ENCODE measurements at places on chromosomes 7 and 10.

DNA sequence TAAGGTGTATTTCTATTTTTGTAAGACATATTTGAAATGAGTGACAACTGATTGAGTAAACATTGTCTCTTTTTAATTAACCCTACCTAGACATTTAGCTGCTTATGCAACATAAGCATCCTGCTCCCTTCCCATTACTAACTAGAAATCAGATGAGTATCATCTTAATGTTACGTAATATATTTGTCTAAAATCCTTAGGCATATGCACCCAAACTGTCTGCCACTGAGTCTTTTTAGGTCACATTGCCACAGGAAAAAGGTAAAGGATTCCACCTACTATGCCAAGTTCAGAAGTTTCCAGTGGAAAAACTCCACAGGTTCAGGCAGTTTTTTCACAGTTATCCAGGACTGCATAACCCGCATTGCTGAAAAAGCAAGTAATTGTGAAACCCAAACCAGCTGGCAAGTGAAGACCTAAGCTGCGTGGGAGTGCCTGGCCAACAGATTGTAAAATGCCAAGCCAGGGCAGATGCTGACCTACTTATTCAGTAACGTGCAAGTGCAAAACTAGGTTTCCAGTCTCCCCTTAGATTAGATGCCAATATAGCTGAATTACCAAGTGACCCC lies 983.7 kb downstream of the GATA3 start:
- no peak for DNase-seq

DNA sequence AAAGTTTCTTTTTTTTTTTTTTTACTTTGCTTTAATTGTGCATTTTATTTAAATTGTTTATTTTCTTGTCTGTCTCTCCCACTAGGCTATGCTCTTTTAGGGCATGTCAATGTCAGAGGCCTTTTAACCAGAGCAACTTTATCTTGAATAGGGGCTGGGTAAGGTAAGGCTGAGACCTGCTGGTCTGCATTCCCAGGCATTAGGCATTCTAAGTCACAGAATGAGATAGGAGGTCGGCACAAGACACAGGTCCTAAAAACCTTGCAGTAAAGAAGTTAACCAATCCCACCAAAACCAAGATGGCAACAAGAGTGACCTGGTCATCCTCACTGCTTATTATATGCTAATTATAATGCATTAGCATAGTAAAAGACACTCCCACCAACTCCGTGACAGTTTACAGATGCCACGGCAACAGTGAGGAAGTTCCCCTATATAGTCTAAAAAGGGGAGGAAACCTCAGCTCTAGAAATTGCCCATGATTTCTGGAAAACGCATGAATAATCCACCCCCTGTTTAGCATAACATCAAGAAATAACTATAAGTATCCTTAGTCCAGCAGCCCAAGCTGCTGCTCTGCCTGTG lies 47.0 kb upstream of the FRMD4A start:
- DNase-seq, result no peak

- no peak for DNase-seq
Measured at GRCh38 chr7:82209179-82209747, 234.3 kb downstream of the CACNA2D1 start.

GRCh38 chr10:91555455-91555854 lies 77.4 kb downstream of the PPP1R3C start:
- DNase-seq, result no peak

DNA sequence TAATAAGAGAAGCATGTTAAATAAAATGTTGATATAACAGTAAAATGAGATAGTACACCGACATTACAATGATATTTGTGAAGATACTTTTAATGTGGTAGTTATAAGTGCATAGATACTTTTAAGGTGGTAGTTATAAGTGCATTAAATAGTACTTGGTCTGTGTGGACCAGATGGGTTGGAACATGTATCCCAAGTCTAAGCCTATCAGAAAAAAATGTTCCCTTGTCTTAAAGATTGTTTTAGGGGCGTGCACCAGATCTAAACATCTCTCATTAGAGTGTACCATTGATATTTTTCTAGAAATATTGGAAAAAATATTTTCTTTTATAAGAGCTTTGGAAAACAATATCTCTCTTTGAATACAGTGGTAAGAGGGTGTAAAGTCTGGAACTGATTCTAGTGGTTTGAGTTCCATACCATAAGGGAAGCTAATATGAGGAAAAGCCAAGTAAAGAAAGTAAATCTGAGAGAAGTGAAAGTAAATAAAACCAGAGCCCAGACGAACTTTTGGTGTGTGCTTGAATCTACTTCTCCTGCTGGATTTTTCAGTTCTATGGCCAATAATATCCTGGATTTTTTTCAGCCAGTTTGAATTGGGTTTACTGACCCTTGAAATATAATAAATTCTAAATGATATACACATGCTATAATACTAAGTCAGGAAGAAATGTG lies 175.3 kb downstream of the MBL2 start:
- no peak for DNase-seq

- DNase-seq, result no peak
Measured at GRCh38 chr7:28761505-28761904, 196.6 kb downstream of the TRIL start.

All from lower lobe of right lung (tissue), 2 donors.